ENCODE measurements at places on chromosomes 1 and 21.
A peak's percentile ranks its signal among the peaks of the same experiment; 100 is the strongest.

DNA sequence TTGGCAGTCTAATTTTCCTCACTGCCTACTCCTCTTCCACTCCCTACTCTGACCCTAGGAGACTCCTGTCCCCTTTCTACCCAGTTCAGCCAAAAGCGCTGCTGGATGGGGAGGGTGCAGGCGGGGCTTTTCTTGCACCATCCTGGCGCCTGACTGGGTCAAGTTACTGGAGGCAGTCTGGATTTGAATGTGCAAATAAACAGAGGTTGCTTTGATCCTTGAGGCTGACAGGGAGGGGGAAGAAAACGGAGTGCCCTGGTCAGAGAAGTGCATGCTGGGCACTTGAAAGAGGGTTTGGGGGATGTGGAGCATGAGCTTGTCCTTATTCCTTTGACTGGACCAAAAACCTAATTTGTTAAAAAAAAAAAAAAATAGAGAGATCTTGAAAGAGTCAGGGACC, 76.8 kb upstream of the SOX13 start:
- no peak for DNase-seq

DNA sequence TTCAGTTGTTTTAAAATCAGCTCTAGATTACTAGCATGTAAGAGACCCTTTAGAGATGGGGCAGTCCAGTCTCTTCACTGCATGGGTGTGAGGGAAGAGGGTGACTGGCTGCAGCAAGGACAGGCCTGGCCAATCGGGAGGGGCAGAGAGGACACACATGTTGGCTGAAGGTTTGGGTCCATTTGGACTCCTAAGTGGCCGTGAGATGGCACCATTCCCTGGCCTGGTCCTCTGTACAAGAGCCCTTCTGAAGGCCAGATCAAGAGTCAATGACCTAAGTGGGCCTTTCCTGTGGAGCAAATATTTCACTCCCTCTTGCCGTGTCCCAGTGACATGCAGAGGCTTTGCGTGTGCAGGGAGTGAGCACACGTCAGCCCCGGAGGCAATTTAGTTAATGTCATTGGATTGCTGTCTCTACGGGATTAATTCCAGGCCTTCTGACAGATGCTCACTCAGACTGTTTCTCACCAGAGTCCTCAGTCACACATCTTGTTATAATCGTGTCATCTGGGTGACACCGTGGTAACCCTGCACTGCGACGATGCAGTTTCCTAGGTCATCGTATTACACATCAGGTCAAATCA, 613.0 kb downstream of the NPHP4 start:
- no peak for DNase-seq

DNA sequence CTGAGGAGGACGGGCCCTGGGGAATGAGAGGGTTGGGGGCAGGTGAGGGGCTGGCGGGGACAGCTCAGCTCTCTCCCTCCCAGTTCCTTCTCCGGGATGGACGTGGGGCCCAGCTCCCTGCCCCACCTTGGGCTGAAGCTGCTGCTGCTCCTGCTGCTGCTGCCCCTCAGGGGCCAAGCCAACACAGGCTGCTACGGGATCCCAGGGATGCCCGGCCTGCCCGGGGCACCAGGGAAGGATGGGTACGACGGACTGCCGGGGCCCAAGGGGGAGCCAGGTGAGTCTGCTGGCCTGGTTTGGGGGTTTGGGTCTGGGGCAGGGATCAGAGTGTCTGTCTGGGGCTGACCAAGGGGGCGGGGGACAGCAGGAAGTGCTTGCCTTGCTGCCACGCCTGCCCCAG, 495 bp downstream of the C1QC start:
- DNase-seq: no peak

GRCh38 chr21:14985306-14985705, 79.5 kb downstream of the NRIP1 start:
- DNase-seq: no peak

GRCh38 chr1:109257682-109258421, 8.5 kb downstream of the CELSR2 start:
- DNase-seq: no peak

DNA sequence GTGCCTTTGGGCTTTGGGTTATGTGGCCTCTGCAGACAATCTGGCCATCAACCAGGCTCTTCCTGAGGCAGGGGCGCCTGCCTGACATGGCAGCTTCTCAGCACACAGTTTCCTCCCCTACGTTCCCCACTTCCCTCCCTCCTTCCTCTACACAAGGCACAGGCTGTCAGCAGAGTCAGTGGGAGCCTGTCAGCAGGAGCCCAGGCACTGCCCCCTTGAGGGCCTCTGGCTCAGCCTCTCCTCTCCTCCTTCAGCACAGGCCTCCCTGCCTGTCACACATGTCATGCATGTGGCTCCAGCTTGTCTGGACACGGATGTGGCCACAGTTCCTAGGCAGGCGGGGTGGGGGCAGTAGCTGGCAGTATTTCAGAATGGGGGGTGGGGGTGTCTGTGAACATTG, 52.2 kb upstream of the ARTN start:
- DNase-seq: no peak

GRCh38 chr21:28455253-28455600, 537.5 kb downstream of the LTN1 start:
- no peak for DNase-seq

- no peak for DNase-seq
These were observed 905 bp downstream of the BARHL2 start for GRCh38 chr1:90716243-90716551.

DNA sequence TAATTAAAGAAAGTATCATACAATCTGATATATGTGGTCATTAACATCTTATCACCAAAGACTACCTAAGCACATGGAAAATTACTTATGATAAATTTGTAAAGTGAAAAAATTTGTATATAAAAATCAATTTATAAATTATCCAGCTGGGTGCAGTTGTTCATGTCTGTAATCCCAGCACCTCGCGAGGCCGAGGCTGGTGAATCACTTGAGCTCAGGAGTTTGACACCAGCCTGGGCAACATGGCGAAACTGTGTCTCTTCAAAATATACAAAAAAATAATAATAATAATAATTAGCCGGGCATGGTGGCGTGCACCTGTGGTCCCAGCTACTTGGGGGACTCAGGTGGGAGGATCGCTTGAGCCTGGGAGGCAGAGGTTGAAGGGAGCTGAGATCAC, 82.8 kb upstream of the SYT6 start:
- DNase-seq: no peak

DNA sequence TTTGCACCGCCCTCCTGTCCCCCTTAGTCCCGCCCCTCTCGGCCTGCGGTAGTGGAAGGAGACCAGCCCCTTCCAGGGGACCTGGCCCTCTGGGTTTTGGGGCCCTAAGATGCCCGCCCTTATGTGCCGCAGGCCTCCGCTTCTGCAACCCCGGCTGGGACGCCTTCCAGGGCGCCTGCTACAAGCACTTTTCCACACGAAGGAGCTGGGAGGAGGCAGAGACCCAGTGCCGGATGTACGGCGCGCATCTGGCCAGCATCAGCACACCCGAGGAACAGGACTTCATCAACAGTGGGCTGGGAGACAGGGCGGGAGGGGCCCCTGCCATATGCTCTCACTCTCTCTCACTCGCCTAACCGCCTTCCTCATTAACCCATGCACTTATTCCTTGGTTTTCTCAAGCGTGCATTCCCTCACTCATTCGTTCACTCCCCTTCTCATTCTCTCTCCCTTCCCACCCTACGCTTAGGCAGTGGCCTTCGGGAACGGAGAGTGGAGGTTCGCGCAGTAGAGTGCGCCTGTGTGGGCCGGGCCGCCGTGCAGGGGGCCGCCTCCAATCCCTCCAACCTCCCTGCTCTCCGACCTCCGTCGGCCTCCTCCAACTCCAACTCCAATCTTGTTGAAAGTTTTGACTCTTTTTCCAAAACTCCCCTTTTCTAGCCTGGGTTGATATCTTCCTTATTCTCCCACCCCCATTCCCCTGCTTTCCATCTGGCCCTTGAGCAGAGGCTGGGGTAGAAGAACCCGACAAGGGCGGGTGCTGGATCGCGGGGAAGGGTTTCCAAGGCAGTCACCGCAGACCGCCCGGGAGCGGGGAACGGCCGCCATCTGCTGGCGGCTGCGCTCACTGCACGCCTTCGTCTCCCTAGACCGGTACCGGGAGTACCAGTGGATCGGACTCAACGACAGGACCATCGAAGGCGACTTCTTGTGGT, 15.2 kb downstream of the BCAN start:
- peak; percentile 75 for DNase-seq

DNA sequence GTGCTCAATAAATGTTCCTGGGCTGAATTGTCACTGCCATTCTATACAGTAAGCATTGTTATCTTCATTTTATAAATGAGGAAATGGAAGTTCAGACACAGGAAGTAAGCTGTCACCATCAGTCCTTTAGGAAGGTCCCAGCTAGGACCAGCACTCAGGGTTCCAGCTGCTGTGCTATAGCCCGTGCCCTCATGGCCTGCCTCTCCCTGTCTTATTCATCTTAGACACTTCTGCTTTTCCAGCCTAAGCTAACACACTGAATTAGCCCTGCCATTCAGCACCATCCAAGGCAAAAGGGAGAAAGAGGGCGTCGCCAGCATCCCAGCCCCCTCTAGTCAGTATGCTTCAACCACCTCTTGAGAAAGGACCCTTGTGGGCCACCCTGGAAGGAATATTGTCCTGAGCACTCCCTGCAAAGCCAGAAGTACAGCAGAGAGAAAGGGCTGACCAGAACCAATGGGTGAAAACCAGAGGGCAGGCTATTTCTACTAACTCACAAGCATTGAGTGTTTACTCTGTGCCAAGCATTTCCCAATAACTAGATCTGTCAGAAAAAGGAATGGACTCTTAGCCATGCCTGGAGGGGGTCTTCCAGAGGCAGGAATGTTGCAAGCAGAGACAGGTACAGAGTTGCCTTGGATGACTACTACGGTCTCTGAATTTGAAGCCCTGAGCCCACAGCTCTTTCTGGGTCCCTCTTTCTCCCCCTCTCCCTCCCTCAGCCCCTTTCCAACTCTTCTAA, 77.9 kb upstream of the NFIA start:
- no peak for DNase-seq

DNA sequence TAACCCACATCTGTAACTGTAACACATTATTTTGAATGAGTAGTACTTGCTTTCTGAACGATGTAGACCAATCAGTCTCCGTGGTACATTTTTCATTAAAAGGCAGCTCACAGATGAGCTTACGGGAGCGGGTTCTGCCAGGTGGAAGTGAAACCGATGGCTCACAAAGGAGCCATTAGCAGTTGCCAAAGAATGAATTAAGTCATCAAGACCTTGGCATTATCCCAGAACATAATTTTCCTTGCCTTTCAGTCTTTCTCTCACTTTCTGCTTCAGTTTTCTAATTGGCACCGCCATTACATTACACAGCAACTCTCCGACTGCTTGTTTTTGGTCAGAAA, 33.5 kb upstream of the UTS2 start:
- DNase-seq: no peak

DNA sequence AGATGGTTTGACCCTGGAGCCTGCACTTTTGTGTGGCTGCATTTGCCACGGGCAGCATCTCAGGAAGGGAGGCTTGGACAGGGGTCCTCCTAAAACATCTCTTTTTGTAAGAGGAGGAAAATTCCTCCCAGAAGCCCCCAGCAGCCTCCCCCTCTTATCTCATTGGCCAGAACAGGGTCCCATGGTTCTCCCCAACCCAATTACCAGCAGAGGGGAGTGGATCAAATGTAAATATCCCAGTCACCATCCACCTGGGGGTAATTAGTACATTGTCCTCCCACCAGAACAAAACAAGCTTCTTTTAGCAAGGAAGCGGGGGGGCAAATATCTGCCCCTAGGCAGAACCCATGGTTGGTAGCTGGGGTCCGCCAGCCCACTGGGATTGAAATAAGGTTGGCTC, 44.7 kb upstream of the TENT5B start:
- no peak for DNase-seq

- DNase-seq: no peak
These were observed 398.4 kb downstream of the PRDM2 start for GRCh38 chr1:14098294-14098913.

GRCh38 chr21:38095220-38095619, 161.6 kb upstream of the KCNJ15 start:
- no peak for DNase-seq

DNA sequence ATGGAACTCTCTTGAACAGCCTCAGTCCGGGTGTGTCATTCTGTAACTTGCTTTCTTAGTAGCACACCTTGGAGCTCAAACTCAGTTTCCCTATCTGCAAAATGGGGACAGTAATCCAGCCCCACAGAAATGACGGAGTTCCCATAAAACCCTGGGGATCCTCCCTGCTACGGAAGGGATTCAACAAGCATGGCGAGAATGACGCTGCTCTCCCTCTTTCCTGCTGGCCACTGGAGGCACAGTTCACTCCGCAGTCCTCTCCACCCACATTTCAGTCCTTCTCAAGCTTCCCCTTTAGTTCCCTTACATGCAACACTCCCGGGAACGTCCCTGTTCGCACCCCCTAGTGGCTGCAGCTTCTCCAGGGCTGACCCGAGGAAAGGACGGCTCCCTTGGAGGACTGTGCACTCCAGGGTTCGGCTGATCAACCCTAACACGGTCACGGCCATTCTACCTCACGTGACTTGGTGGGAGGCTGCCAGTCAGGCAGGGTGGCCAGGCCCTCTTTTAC, 20.6 kb downstream of the RUNX3 start:
- peak; percentile 59 for DNase-seq

GRCh38 chr1:6724517-6725141, 23.0 kb upstream of the DNAJC11 start:
- no peak for DNase-seq

GRCh38 chr1:110593902-110594301, 12.3 kb downstream of the KCNA2 start:
- DNase-seq: no peak

DNA sequence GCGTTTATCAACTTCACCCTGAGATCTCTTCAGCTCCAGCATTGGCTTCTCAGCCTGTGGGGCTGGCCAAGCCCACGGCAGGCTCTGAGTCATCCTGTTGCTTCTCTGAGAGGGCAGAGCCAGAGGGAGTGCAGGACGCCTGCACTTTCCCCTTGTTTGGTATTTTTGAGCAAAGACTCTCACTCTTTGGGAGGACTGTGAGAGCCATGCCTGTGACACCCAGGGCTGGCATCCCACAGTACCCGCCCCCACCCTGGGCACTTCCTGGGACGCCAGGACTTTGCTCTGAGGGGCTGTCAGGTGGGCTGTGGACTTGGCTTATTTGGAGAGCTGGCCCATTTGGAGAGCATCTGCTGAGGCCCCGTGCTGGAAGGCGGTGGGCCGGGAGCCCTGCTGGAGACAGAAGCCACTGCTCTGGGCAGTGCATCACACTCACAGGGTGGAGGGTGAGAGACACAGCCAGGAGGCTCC, 37.4 kb downstream of the VANGL1 start:
- no peak for DNase-seq

GRCh38 chr1:150235294-150235851, 539 bp downstream of the ANP32E start:
- DNase-seq: no peak

DNA sequence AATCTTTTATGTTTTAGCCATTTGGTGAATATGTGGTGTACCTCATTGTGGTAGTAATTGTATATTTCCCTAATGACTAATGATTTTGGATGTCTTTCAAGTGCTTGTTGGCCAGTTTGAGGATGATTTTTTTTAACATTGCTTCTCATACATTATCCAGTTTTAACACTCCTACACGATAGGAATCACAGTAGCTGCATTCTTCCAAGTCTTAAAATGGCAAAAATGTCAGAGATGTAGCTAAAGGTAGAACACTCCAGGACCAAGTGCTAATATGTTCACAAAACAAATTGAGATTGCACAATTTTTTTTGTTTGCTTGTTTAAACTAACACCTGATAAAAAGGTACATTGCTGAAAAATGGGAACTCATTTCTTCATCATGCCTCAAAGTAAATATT, 11.7 kb downstream of the USP25 start:
- DNase-seq: no peak

GRCh38 chr1:238767321-238767720, 619.0 kb upstream of the CHRM3 start:
- DNase-seq: no peak

GRCh38 chr1:230690101-230690500, 23.8 kb downstream of the AGT start:
- no peak for DNase-seq

Measured in CD4-positive, alpha-beta T cell treated with Interleukin-4 for 1 hour (primary cell).